Sigmoid colon (tissue), 7 donors: ENCODE measurements at places on chromosomes 1 and 21. TPM values are rescaled to one million over a fixed set of nuclear protein-coding genes. Genes with fewer than 3 reads are reported as not detected.

CTSS gene
- 63.3 TPM for total RNA-seq

C4BPA gene
- not detected for total RNA-seq

CA6 gene
- not detected for total RNA-seq

SPRR3 gene
- not detected for total RNA-seq

TAS1R3 gene
- total RNA-seq, result not detected

F13B gene
- not detected for total RNA-seq

DNA sequence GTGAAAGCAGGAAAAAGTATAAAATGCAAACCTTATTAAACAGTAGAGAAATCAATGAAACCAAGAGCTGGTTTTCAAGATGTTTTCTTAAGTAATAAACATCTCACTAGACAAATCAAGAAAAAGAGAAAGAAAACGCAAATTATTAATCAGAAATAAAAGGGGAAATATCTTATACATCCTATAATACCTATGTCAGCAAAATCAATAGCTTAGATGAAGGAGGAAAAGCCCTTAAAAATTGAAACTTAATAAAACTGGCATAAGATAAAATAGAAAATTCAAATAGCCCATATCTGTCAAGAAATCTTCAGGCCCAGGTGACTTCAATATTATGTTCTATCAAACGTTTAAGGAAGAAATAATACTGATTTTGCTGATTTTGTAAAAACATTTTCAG is 59.1 kb downstream of the RGS4 start:
- H3K4me1 ChIP-seq, result peaks cover 16% of the 10 kb centered on the region
- H3K4me3 ChIP-seq, result no peak overlapping the region
- H3K36me3 ChIP-seq, result no peaks in the 10 kb centered on the region

GRCh38 chr1:206668874-206669410 is 15.8 kb upstream of the MAPKAPK2 start:
- DNase-seq, result no peak
- H3K4me3 ChIP-seq, result no peak overlapping the region
- H3K27ac ChIP-seq, result no peak overlapping the region
- H3K36me3 ChIP-seq, result no peaks in the 10 kb centered on the region

- H3K27me3 ChIP-seq, result no peaks in the 10 kb centered on the region
- H3K27ac ChIP-seq, result peak overlapping the region; percentile 29
- no peaks in the 10 kb centered on the region for H3K36me3 ChIP-seq
- DNase-seq, result no peak
Measured at GRCh38 chr1:203655671-203656070, 29.0 kb downstream of the ATP2B4 start.

- H3K27ac ChIP-seq, result peak overlapping the region; percentile 15
Measured at GRCh38 chr1:40396420-40396819, 22.9 kb downstream of the SMAP2 start.

DNA sequence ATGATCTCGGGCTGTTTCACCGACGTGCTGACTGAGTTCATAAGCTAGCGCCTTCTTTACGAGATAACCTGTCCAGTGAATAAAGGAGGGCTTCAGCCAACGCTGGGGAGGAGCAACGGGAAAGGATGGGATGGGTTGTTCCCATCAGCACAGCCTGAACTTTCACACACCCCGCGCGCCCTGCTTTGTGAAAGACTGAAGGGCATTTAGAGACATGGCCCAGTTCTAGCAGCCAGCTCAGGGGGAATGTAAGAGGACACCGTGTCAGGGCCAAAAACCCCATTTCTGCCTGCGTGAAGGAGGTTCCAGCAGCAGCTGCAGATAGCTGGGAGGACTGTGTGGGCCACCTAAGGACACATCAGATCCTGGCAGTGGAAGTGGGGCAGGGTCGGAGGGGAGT is 255.1 kb upstream of the RAB4A start:
- no peaks in the 10 kb centered on the region for H3K36me3 ChIP-seq
- H3K27me3 ChIP-seq, result no peaks in the 10 kb centered on the region
- H3K4me3 ChIP-seq, result no peak overlapping the region
- no peaks in the 10 kb centered on the region for H3K4me1 ChIP-seq

- peaks cover 75% of the 10 kb centered on the region for H3K4me1 ChIP-seq
- H3K4me3 ChIP-seq, result peak overlapping the region; percentile 36
- no peak for DNase-seq
- peaks cover 100% of the 10 kb centered on the region for H3K27me3 ChIP-seq
- H3K36me3 ChIP-seq, result no peaks in the 10 kb centered on the region
Measured at GRCh38 chr1:50422675-50422945, 633 bp downstream of the DMRTA2 start.

DNA sequence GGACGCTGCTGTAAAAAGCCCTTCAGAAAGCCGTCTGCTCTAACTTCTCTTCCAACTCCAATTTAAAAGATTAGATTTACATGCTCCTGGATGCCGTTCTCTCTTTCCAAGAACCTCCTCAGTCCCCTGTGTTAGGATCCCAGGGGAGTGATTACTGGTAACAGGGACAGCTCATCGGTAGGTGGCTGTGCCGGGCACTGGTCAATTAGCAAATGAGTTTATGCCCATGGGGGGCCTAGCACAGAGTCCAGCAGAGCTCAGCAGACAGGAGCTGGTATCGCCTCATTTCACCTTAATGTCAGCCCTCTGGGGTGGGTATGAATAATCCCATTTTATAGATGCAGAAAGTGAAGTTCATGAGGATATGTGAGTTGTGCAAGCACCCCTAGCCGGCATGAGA is 191.9 kb downstream of the GRIK3 start:
- H3K36me3 ChIP-seq, result no peaks in the 10 kb centered on the region
- no peak overlapping the region for H3K27ac ChIP-seq
- no peak for DNase-seq
- H3K4me3 ChIP-seq, result no peak overlapping the region
- no peaks in the 10 kb centered on the region for H3K4me1 ChIP-seq

GRCh38 chr1:42529724-42530181 is 66.7 kb downstream of the CCDC30 start:
- no peaks in the 10 kb centered on the region for H3K4me1 ChIP-seq
- no peak overlapping the region for H3K4me3 ChIP-seq
- no peak overlapping the region for H3K27ac ChIP-seq
- no peaks in the 10 kb centered on the region for H3K27me3 ChIP-seq
- DNase-seq, result no peak
- no peaks in the 10 kb centered on the region for H3K36me3 ChIP-seq

GRCh38 chr1:66256629-66257572 is 277.1 kb upstream of the SGIP1 start:
- peaks cover 5% of the 10 kb centered on the region for H3K4me1 ChIP-seq
- no peak for DNase-seq
- H3K36me3 ChIP-seq, result no peaks in the 10 kb centered on the region
- no peaks in the 10 kb centered on the region for H3K27me3 ChIP-seq
- H3K27ac ChIP-seq, result peak overlapping the region; percentile 28

DNA sequence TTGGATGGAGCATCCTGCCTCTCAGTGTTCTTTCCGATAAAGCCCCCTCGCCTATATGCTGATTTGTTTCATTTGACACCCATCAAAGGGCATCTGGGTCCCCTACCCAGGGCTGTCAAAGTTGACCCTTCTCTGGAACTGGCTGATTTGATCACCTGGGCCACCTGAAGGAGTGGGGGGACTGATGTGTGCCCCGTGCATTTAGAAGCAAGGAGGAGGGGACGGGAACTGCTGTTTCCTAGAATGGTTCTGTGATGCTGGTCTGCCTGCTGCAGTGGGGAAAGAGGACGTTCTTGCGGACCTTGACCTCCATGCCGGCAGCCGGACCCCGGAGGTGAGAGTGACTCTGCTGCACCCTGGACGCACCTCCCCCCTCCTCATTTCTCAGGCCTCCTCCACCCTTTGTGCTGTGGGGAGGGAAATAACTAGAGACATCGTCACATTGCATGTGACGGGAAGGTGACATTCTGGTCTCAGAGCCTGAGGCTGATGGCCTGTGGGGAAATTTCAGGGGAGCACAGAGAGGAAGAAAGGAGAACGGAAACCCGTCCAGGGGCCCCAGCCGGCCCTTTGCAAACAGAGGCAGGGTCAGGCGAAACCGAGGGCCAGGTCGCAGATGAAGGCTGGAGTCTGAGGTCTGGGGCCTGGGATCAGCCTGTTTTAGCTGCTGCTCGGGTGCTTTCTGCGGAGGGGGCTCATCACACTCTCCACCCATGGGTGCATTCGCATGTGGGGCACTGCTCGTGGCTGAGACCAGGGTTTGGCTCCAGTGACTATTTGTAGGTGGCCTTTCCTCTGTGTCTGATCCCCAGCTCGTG is 25.7 kb downstream of the CRYAA start:
- peak; percentile 50 for DNase-seq
- H3K27me3 ChIP-seq, result peaks cover 15% of the 10 kb centered on the region
- H3K4me3 ChIP-seq, result no peak overlapping the region
- no peaks in the 10 kb centered on the region for H3K36me3 ChIP-seq
- H3K4me1 ChIP-seq, result no peaks in the 10 kb centered on the region

DNA sequence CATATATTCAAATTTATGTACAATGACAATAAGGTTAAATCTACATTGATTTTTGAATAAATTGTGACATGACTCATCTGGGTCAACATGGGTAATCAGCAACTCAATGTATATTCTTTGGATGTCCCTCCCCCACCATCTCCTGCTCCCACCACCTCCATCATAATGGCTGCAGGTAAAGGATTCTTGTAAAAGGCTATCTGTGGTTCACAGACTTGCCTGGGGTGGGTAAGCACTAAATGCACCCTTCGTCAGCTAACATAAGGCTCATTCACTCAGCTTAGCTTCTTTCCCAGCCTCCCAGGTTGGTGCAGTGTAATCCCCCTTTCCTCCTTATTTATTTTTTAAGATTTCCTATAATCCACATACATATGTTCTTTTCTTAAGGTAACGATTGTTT is 355.7 kb upstream of the DPYD start:
- no peak overlapping the region for H3K4me3 ChIP-seq
- no peaks in the 10 kb centered on the region for H3K36me3 ChIP-seq
- no peak overlapping the region for H3K27ac ChIP-seq
- no peaks in the 10 kb centered on the region for H3K27me3 ChIP-seq
- no peaks in the 10 kb centered on the region for H3K4me1 ChIP-seq
- no peak for DNase-seq

GRCh38 chr1:56285554-56286402 is 293.6 kb downstream of the PLPP3 start:
- H3K36me3 ChIP-seq, result no peaks in the 10 kb centered on the region
- no peak overlapping the region for H3K27ac ChIP-seq
- H3K27me3 ChIP-seq, result no peaks in the 10 kb centered on the region
- H3K4me3 ChIP-seq, result no peak overlapping the region
- H3K4me1 ChIP-seq, result no peaks in the 10 kb centered on the region

- H3K36me3 ChIP-seq, result no peaks in the 10 kb centered on the region
- no peaks in the 10 kb centered on the region for H3K4me1 ChIP-seq
- no peak overlapping the region for H3K27ac ChIP-seq
- no peaks in the 10 kb centered on the region for H3K27me3 ChIP-seq
Measured at GRCh38 chr1:107997866-107998265, 32.9 kb upstream of the VAV3 start.

- DNase-seq, result peak; percentile 80
- H3K4me3 ChIP-seq, result peak overlapping the region; percentile 79
- no peaks in the 10 kb centered on the region for H3K27me3 ChIP-seq
- no peaks in the 10 kb centered on the region for H3K4me1 ChIP-seq
- peaks cover 16% of the 10 kb centered on the region for H3K36me3 ChIP-seq
- H3K27ac ChIP-seq, result peak overlapping the region; percentile 87
Measured at GRCh38 chr1:112674986-112675727, 698 bp downstream of the MOV10 start.

DNA sequence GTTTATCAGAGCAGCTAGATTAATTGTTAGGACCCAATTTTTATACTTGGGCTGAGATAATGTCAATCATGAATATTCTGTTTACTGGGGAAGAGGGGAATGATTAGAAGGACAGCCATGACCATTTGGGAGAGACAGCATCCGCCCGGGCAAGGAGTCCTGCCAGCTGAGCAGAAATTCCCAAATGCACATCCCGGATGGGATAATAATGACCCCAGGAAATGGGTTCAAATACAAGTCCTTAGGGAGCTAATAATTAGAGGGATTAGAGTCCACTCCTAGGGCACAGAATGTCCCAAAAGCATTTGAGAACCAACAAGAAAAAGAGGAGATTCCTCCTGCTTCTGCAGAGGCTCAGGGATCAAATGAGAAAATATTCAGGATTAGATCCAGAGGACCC is 115.9 kb downstream of the LRRC53 start:
- H3K36me3 ChIP-seq, result no peaks in the 10 kb centered on the region
- DNase-seq, result no peak
- H3K4me1 ChIP-seq, result peaks cover 17% of the 10 kb centered on the region

- no peaks in the 10 kb centered on the region for H3K27me3 ChIP-seq
- no peaks in the 10 kb centered on the region for H3K4me1 ChIP-seq
- no peaks in the 10 kb centered on the region for H3K36me3 ChIP-seq
- no peak overlapping the region for H3K4me3 ChIP-seq
Measured at GRCh38 chr1:82330330-82330729, 529.6 kb downstream of the ADGRL2 start.
